ENCODE measurements at places on chromosomes 4 and X.

DNA sequence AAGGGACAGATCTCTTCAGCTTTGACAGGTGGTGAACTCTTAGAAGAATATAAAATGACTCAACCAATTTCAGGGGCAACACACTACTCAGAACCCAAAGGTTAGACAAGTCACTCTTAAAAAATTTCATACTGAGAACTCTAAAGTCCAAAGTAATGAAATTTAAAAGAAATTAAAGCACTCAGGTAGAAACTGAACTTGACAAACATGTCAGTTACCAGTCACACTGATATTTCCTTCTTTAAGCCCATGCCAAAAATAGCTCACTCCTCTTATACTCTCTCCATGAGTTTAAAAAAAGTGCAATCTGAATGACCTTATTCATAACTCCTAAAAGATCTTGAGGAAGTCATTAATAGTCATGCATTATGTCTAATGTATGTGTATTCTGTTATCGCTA lies 40.3 kb downstream of the AMMECR1 start:
- DNase-seq, result no peak

- DNase-seq, result no peak
Observed at GRCh38 chrX:33592396-33592795, 381.0 kb upstream of the DMD start.

- no peak for DNase-seq
Observed at GRCh38 chr4:180823108-180823507, 1420.1 kb upstream of the TENM3 start.

DNA sequence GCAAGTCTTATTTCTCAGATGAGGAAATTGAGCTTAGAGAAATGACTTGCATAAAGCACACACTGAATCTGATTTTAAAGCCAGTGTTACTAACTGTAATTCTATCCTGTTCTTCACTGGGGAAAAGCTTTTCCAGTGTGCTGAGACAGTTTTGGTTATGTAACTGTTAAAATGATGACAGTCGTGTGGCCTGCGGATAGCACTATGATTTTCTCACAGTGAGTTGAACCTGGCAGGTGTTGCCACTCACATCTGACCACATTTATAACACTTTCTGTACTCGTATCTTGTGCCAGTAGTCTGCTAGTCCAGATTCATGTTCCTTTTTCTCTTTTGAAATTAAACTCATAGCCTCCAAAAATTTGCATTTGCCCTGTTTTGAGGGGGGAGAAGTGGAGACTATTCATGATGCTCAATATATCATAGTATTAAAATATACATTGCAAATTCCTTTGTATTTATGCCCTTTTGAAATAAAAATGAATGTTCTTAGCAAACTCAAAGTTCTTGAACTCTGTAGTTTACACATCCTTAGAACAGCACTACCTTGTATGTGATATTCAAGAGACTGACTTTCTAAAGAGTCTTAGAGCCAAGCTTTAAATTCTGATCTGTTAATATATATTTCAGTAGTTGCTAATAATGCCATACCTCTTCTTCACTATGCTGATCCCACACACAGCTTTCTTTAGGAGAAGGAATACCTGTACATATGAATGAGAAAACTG lies 132.3 kb downstream of the PDLIM5 start:
- no peak for DNase-seq

DNA sequence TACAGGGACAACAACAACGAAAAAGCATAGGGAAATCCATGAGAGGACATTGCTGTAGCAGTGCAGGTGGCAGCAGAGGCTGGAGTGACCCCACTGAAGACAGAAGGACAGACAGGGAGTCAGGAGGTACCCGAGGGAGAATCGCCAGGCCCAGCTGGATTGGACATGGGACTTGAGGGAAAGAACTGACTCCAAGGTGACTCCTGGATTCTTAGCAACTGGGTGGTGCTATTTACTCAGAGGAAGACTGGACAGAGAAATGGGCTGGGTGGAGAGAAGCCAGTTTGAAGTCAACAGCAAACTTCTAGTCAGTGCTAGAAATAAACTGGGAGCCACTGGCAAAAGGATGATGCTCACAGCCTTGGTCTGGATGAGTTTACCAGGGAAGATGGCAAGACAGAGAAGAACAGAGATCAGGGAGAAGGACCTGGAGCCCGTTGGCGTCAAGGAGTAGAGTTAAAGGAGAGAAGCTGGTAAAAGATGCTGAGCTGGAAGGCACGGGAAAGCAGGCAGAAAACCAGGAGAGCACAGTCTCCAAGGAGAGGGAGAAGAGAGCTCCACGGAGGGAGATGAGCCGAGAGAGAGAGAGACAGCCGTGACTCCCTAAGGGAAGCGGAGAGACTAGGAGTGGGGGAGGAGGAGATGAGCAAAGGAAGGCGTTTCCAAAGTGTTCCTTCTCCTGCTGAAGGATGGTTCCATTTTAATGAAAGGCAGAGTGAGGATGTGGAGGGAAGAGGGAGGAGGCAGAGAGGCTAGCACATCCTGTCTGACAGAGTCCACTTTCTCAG lies 119.4 kb downstream of the AFAP1 start:
- no peak for DNase-seq

- no peak for DNase-seq
Observed at GRCh38 chrX:43702079-43702524, 46.0 kb downstream of the MAOA start.

DNA sequence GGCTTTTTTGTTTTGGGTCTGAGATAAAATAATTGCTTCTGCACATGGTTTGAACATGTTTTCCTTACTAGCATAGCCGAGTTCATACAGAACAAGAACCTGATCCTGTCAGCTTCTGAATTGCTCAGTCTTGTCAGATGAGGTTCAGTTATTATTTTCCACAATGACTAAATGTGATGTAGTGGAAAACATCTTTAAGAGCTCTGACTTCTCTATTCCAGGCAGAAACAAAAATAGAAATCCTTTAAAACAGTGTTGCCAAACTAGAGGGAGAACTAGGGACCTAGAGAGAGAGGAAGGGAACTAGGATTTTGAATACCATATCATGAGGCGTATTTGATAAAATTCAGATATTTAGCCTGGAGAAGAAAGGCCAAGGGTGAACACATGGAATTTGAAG lies 2.0 kb downstream of the ATP6AP2 start:
- no peak for DNase-seq

- no peak for DNase-seq
Observed at GRCh38 chr4:12933760-12934221, 550.3 kb downstream of the RAB28 start.

- no peak for DNase-seq
Observed at GRCh38 chr4:187171706-187172339, 448.2 kb upstream of the FAT1 start.

GRCh38 chr4:13912966-13913365 lies 285.4 kb upstream of the BOD1L1 start:
- no peak for DNase-seq

DNA sequence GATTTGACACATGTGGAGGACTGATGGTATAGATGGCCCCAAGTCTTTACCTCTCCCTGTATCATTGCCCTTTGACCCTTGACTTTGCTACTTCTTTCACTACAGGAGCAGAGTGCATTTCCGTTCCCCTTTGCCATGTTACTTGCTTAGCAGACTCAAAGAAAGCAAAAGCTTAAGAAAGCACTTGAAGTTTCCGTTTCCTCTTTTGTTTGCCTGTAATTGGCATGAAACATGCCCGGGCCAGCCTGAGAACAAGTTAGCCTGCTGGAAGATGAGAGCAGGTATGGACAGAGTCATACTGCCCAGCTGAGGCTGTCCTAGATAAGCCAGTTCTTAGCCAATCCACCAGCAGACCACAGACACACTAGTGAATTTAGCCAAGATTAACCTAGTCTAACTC lies 206.0 kb downstream of the BCOR start:
- DNase-seq, result no peak

GRCh38 chrX:46577221-46578005 lies 3.8 kb downstream of the CHST7 start:
- peak; percentile 2 for DNase-seq

- DNase-seq, result no peak
Observed at GRCh38 chrX:109709129-109709631, 23.9 kb downstream of the ACSL4 start.

- DNase-seq, result peak; percentile 27
Observed at GRCh38 chr4:15868111-15868510, 70.4 kb downstream of the FGFBP1 start.

DNA sequence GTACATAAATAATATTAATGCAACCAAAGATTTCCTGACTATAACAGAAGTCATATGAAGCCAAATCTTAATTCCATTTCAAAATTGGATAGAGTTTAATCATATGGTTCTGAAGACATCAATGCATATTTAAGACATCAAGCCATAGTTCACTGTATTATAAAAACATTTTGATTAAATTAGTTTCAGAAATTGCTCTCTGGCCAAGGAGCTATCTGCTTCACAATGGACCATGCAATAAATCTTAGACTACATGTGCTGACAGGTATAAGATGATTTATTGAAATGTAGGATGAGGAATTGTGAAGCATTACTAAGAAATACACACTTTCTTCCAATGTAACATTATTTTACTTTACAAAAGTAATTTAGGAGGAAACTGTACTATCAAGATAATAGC lies 81.6 kb downstream of the MID1 start:
- no peak for DNase-seq

DNA sequence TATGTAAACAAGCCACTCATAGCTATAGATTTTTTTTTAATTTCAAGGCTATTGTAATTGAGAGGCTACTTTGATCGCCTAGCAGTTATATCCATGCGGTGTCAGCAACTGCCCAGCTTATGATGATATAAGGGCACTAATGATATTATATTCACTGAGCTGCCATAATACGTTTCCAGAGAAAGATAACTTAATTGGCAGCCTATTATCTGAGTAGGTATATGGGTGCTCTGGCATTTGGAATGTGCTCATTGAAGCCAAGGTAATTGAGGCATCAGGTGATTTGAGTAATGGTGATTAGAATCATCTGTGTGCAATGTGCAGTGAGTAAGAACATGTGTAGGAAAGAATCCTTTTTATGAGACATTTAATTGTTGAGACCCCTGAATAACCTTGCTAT lies 490.0 kb downstream of the CENPC start:
- DNase-seq, result no peak

- peak; percentile 11 for DNase-seq
Observed at GRCh38 chrX:68693481-68694434, 46.3 kb downstream of the STARD8 start.

GRCh38 chrX:69280933-69281332 lies 115.7 kb upstream of the PJA1 start:
- no peak for DNase-seq

- no peak for DNase-seq
Observed at GRCh38 chrX:24398766-24399165, 38.3 kb downstream of the SUPT20HL1 start.

DNA sequence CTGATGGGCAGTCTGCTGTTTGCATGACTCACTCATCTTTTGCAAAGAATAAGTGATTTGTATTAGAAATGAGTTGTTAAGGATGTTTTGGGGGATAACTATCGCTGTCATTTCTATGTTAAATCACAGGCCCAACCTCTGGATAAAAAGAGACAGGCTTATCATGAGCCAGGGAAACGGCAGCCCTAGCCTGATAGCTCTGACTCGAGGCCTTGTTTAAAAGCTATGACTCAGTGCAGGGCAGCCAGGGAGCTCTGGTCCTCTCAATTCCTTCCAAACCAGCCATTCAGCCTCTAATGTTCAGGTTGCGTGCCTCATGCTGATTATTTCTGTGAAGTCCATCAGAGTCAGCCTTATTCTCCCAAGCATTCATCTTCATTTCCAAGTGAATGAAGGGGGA lies 305.9 kb upstream of the HAND2 start:
- no peak for DNase-seq

- no peak for DNase-seq
Observed at GRCh38 chr4:1582227-1582626, 101.9 kb downstream of the FAM53A start.

GRCh38 chr4:123631786-123632692 lies 235.4 kb downstream of the SPRY1 start:
- no peak for DNase-seq

GRCh38 chr4:86957215-86957614 lies 22.4 kb downstream of the AFF1 start:
- DNase-seq, result no peak

- no peak for DNase-seq
Observed at GRCh38 chrX:111567542-111568255, 56.3 kb downstream of the SERTM2 start.

GRCh38 chr4:31674313-31674947 lies 954.3 kb downstream of the PCDH7 start:
- no peak for DNase-seq

DNA sequence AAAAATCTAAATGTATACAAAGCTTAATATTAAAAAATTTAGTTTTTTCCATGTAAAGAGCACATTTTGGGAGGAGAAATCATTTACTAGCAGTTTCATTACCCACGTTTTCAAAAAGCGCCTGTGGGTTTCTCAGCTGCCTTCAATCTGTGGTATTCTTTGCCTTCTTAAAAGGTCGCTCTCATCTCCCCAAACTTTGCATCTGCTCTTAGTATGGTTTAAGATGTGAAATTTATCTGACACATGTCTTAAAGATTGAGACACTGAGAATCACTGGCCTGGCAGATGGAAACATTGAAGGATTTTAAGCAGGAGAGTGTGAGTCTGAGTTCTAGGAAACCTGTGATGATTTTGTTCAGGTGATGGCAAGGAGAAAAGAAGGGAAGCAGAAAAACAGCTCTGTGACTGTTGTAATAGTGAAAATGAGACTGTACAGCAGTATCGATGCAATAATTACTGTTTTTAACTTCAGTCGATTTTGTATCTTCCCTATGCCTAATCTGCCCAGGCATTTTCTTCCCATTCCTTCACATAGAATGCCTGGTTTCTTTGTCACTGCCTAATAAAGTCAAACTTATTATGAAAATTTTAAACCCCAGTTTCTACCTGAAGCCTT lies 75.9 kb downstream of the PAQR3 start:
- DNase-seq, result no peak

DNA sequence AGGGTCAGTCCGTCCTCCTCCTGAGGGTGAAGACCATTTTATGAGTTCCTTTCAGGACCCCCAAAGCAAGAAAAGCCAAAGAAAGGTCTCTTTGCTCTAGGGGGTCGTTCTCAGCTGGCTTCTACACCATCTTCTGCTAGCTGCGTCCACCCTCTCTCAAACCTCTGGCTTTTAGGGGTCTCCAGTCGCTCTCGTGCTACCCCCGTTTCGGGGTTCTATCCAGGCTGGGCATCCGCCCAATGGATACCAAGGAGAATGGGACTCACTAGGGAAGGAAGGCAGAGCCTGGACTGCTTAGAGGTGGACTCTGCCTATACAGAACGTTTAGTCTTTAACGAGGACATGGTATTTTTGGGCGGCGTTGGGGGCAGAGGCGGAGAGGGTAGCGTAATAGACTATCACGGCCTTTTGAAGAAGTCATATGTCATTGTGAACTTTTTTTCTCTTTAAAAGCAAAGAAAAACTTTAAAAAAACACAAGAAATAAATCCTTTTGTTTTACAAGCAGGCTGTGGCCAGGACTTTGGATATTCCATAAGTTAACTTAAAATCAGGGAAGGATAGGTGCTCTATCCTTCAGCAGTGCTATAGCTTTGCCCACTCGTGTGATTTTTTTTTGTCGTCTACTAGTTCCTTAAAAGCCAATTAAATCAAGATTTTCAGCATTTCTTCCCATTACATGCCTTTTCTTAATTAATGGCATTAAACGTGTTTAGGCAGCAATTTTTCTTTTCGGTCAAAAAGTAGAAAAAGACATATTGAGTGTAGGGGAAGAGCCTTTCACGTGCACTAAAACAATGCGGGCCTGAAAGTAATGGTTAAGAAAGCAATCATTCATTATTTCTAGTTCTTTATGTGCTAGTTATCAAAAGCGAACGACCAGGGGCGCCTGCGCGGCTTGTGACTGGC lies 7.2 kb upstream of the PITX2 start:
- DNase-seq, result no peak

Data from activated CD4-positive, alpha-beta T cell treated with anti-CD3 and anti-CD28 coated beads for 48 hours (primary cell).